ENCODE measurements at places on chromosomes 13 and 19.
A peak's percentile ranks its signal among the peaks of the same experiment; 100 is the strongest.

GRCh38 chr13:20923272-20923671 lies 20.7 kb upstream of the XPO4 start:
- no peak for DNase-seq

- DNase-seq, result no peak
Observed at GRCh38 chr19:41221514-41222205, 2.6 kb downstream of the AXL start.

DNA sequence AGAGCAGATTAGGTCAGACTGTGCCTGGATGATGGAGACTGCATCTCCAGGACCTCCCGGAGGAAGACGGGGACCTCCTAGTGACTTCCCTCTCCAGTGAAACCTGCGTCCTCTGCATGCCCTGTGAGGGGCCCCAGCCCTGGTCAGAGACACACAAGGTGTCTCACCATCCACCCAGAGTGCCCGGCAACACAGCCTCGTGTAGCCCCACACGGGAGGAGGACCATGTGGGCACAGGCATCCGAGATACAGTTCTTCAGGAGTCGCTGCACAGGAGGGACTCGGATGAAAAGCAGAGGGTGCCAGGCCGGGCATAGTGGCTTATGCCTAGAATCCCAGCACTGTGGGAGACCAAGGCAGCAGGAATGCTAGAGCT lies 64.8 kb downstream of the PEPD start:
- DNase-seq, result no peak

GRCh38 chr19:1354970-1355567 lies 28.6 kb upstream of the NDUFS7 start:
- no peak for DNase-seq

DNA sequence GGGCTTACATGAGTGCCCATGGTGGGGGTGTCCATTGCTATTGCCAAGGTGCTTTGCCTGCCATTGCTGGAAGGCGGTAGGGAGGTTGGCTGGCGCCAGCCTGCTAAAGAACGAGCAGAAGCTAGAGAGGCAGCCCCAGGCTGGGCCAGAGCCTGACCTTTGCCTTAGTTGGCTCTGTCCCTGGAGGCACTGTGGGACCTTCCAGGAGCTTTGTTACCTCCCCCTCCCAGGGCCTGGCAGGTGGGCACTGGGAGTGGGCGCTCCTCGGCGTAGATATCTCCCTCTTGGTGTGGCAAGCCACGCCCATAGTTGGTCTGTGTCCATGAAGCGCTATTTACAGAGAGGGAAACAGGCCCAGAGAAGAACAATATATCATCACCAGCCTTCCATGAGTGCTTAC lies 2.3 kb upstream of the SLC25A42 start:
- no peak for DNase-seq

DNA sequence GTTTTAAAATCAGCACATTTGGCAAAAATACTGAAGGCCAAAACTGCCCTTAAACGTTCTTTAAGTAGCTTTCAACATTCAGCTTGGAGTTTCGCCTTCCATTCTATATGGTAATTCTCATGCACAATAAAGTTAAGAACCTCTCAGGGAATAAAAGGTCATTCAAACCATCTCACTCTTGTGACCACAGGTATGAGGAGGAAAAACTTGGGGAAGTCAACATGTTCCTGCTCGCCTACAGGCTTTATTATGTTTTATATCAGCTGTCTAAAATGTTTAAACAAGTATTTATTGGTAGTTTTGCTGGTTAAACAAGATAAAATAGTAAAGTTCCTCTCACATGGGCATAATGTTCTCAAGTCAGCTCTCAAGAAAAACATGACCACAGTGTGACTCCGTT lies 19.9 kb upstream of the TM9SF2 start:
- DNase-seq, result no peak

DNA sequence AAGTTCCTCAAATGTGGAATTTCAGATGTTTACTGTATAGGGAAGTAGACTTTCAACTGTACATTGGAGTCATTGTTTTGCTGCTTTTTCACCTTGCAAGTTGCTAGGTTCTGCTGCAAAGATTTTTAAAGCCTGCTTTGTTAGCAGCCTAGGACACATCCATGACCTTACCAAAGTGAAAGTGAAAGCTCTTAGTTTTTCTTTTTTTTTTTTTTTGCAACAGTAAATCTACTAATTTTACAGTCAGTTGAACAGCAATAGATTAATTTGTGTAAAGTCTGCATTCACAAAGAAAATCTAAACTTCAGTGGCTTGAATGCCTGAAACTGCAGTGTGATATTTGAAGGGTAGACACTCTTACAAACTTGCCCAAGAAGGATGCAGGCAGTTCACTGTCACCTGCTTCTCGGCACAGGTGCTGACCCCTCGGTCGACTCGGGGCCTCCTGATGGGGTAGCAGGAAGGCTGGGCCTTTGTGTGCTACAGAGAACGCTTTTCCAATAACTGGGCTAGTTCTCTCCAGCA lies 5.0 kb upstream of the MTIF3 start:
- no peak for DNase-seq

GRCh38 chr13:22077205-22077683 lies 406.4 kb downstream of the FGF9 start:
- no peak for DNase-seq

DNA sequence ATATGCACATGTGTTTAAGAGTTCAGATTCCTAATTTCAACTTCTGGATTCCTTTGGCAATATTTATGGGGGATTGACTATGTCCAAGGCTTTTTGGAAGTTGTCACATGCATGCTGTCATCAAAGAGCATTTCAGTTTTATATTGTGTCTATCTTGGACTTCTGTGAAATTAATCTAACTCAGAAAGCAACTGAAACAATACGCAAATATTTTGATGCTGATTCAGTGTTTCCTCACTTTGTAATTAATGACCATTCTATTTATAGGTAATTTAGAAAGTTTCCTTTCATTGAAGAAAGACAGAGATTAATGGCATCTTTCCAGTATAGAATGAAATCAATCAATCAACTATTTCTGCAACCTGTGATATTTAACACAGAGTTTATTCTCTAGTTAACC lies 550.1 kb downstream of the PCDH9 start:
- no peak for DNase-seq

GRCh38 chr13:36275190-36276002 lies 22.2 kb downstream of the CCDC169 start:
- DNase-seq, result peak; percentile 23

DNA sequence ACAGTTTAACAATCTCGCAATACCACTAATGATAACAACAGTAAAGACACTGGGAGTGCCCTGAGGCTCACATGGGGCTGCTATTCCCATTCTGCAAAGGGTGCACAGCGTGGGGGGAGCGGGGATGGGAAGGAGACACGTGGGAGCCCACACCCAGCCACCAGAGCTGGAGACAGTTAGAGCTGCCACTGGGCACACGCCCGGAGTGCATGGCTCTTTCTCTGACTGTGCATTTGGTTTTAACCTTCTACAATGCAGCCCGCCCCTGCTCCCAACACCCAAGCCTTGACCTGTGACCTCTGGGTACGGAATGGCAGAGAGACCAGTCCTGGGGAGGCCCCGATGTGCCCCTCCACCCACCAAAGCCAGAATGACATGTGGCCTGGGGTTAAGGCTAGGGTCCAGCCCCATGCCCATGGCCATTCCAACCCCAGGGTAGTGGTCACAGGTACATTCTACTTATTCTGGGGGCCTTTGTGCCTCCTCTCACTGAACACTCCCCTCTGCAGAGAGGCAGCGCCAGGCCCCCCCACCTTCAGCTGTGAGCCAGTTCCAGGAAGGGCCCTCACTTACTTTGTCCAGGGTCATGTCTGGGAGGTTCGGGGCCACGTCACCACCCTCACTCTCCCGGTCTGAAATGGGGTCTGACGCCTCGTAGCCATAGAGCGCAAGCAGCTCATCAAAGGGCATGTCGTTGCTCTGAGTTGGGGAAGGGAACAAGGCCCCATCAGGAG lies 17.1 kb downstream of the MIER2 start:
- DNase-seq, result no peak

- no peak for DNase-seq
Observed at GRCh38 chr19:1270213-1270853, 1.2 kb downstream of the CIRBP start.

- DNase-seq, result no peak
Observed at GRCh38 chr13:21871382-21871781, 200.5 kb downstream of the FGF9 start.

- DNase-seq, result no peak
Observed at GRCh38 chr19:42062381-42062780, 7.6 kb downstream of the GRIK5 start.

DNA sequence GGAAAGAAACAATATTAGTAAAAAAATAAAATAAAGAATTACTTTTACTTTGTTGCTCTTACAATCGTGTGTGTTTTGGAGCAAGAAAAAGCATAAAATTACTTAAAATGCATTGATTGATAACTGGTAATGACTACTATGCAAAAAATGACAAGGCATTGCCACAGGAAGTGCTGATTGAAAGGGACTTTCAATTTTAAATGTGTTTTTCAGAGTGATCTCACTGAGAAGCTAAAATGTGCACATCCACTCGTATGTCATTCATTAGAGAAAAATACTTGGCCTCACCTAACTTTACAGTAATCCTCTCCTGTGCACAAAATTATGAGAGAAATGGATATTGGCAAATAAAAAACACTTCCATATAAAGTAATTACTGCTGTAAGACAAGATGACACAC lies 934.9 kb downstream of the SLITRK6 start:
- DNase-seq, result no peak

Data from neural crest cell (in vitro differentiated cells).